ENCODE measurements at places on chromosomes 16 and 17.

GRCh38 chr16:15739950-15740349 is 89.9 kb downstream of the NDE1 start:
- no peak for DNase-seq

DNA sequence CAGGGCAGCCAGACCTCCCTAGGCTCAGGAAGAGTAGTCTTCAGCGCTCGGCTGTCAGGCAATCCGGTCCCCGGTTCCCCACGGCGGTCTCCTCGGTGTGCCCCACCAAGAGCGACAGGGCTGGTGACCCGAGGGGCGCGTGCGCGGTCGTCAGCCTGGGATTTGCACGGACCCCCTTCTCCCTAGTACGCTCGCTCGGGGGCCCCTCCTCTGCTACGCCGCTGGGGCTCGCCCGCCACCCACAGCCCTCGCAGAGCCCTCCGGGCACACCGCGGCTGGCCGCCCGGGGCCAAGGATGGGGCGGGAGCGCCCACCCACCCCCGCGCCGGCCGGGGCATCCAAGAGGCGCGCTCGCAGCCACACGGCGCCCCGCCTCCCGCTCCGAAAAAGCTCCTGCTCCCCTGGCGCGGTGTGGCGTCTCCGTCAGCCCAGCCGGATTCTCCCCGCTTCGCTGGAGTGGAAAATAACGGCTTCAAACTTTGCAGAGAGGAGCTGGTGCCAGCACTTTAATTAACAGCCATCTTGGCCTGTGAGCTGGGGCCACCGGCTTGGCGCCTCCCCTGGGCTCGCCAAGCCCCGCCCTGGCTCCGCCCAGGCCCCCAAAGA is 2.1 kb upstream of the C1QL1 start:
- DNase-seq, result peak; percentile 62

- no peak for DNase-seq
Observed at GRCh38 chr16:50607051-50607431, 58.8 kb downstream of the NKD1 start.

DNA sequence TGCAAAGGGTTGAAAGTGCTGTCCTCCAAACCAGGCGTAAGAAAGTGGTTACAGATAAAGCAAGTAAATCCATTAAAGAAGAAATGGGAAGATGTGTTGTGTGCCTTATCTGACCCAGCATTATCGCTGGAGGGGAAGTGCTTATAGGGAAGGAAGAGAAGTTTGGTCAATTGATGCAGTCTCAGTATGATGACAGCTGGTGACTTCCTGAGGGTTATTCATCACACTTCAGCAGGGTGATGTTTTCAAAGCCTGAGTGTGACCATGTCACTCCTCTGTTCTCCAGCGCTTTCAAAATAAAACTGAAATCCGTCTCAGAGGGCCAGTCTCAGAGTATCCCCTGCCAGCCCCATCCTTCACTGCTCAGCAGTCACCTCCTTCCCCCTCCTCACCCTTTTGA is 505.4 kb upstream of the RBFOX1 start:
- no peak for DNase-seq

DNA sequence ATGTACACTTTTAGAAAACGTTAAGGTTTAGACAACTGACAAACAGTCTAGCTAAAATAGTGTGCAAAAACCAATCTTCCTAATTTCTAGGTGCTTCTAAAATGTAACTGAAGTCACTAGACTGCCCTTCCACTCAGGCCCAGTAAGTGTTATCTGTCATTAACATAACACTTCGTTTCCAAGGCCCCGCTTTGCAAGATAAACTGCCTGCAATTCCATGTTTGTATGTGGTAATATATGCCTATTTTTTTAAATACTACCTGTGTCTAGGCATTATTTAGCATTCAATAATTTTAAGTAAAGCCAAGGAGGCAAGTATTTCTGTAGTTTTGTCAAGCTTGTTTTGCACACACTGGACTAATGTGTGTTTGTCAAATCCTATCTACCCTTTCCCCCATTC is 3.2 kb downstream of the USP32 start:
- no peak for DNase-seq

GRCh38 chr17:7191571-7192270 is 12.6 kb upstream of the ASGR1 start:
- DNase-seq, result peak; percentile 61

GRCh38 chr16:49427771-49428170 is 54.2 kb downstream of the C16orf78 start:
- DNase-seq, result no peak

- DNase-seq, result no peak
Observed at GRCh38 chr16:56354016-56354415, 71.3 kb downstream of the AMFR start.

DNA sequence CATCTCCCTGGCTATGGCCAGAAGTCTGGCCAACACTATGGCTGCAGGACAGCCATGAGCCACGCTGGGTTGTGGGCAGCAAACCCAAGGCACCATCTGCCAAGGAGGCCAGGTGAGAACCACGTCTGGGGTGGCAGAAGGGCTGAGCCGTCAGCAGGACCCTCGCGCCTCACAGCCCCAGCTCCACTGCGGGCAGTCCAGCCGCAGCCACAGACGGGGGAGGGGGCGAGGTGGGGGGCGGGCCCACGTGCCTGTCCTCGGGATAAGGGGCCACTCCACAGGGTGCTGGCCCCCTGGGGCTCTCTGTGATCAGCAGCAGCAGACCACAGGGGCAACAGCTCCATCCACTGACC is 6.5 kb upstream of the BAIAP2 start:
- DNase-seq, result no peak

- peak; percentile 82 for DNase-seq
Observed at GRCh38 chr16:86751076-86752030, 173.0 kb downstream of the FOXL1 start.

- no peak for DNase-seq
Observed at GRCh38 chr17:72259922-72260321, 139.1 kb downstream of the SOX9 start.

DNA sequence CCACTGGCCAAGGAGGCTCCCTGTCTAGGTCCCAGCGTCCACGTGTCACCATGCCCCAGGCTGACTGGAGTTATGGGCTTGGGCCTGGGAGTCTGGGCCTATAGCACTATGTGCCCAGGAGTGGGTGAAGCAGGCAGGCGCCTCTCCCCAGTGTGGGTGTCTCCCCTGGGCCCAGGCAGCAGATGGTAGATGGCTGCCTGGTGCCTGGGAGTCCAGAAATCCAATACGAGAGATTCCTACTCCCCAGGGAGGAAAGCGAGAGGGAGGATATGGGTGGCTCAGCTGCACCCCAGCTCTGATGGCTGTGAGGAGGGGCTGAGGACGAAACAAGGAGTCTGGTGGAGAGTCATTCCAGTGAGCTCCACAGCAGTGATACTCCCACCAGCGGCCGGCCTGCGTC is 5.0 kb downstream of the KCNH6 start:
- no peak for DNase-seq

- DNase-seq, result peak; percentile 64
Observed at GRCh38 chr17:42459801-42460281, 1.2 kb downstream of the ATP6V0A1 start.

GRCh38 chr16:85353839-85354685 is 241.8 kb upstream of the CIBAR2 start:
- no peak for DNase-seq

DNA sequence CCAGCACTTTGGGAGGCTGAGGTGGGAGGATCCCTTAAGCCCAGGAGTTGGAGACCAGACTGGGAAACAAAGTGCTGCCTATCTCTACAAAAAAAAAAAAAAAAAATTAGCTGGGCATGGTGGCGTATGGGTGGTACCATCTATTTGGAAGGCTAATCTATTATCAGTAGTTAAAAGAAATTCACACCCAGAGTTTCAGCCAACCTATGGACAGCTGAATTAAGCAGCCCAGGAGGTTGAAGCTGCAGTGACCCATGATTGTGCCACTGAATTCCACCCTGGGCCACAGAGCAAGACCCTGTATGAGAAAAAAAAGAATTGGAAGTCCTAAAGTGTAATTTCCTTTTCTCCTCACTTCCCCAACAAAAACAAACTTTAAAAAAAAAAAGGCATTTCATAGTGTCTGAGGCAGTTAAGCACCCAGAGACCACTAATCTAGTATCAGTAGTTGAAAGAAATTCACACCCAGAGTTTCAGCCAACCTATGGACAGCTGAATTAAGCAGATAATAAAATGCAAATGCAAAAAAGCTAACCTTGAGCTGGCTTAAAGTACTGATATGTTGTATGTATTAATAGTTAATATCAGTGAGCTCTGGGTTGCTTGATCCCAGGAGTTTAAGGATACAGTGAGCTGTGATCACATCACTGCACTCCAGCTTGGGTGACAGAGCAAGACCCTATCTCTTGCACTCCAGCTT is 18.1 kb downstream of the CLTC start:
- DNase-seq, result no peak

GRCh38 chr17:22128723-22129122 is 436.4 kb downstream of the KCNJ18 start:
- no peak for DNase-seq

GRCh38 chr16:85088570-85089199 is 23.6 kb downstream of the CIBAR2 start:
- DNase-seq, result no peak

GRCh38 chr17:58995247-58995940 is 111.3 kb downstream of the TRIM37 start:
- peak; percentile 17 for DNase-seq

DNA sequence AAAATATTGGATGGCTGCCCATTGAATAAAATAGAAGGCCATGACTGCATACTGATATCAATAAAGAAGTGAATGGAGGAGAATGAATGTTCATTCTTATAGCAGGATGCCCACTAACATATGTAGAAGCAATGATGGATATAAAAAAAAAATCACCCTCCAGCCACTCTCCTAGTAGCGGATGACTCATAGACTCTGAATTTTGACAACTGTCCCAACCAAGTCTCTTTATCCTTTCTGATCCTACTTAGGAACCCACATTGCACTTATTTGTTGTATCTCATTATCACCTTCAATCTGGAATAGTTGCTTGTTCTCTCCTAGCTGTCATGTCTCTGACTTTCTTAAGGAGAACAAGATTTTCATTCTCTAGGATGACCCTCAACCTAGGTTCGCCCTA is 429.9 kb downstream of the HS3ST3B1 start:
- no peak for DNase-seq

GRCh38 chr16:56382459-56382858 is 42.9 kb downstream of the AMFR start:
- no peak for DNase-seq

DNA sequence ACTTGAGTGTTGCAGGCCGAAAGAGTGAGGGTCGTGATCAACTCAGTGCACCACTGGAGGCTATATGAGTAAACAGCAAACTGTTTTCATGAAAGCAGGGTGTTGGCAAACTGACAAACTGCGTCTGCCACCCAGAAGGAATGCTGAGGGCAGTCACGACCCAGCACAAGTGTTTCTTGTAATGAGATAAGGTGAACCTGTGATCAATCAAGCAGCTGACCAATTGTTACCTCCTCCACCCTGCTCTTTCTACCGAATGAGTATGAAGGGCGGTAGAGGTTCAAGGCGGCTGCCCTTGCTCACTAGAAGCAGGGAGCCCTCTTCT is 5.5 kb upstream of the SRL start:
- DNase-seq, result no peak

- DNase-seq, result no peak
Observed at GRCh38 chr16:2854700-2855309, 3.2 kb downstream of the PRSS22 start.

GRCh38 chr17:4043862-4044261 is 79.6 kb upstream of the ATP2A3 start:
- no peak for DNase-seq

GRCh38 chr17:8739097-8739496 is 5.5 kb downstream of the CCDC42 start:
- no peak for DNase-seq

- DNase-seq, result no peak
Observed at GRCh38 chr16:66996983-66997358, 8.6 kb downstream of the CES4A start.

GRCh38 chr16:11084484-11084875 is 140.1 kb downstream of the CLEC16A start:
- DNase-seq, result peak; percentile 66

DNA sequence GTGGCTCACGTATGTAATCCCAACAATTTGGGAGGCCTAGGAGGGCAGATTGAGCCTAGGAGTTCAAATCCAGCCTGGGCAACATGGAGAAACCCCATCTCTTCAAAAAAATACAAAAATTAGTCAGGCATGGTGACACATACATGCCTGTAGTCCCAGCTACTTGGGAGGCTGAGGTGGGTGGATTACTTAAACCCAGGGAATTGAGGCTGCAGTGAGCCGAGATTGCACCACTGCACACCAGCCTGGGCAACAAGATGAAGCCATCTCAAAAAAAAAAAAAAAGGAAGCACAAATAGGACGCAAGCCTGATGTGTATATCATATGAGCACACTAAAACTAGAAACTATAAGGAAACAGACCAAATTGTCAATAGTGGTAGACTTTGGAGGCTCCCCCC is 17.1 kb upstream of the FLCN start:
- DNase-seq, result no peak

GRCh38 chr16:83946154-83946780 is 6.8 kb upstream of the OSGIN1 start:
- DNase-seq, result no peak

DNA sequence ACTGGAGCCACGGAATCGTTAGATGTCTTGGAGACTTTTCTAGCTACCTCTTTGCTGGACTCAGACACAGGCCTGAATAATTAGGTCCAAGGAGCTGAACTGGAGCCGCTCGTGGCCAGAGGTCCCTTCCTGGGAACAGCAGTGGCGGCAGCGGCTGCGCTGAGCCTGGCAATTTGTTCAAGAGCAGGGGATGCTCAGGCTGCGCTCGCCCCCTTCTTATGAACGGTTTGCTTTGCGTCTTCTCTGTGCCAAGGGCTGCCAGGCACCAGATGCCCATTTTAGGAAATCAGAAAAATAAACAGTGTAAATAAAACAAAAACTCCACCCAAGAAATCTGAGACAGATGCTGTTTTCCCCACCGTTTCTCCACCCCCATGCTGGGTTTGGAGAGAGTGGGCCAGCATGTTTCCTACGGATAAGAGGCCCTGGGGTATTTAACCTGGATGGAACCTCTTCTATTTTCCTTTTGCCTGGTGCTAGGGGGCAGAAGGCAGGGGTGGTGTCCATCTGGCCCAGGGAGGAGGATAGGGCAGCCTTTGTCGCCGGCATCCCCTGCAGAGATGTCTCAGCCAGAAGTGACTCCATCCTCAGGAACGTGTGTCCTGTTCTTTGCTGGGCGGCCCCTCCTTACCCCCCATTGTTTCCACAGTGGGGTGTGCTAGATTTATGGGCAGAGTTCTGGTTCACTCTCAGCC is 163.4 kb downstream of the SEC14L1 start:
- peak; percentile 55 for DNase-seq

GRCh38 chr16:89829630-89830437 is 1.6 kb downstream of the SPIRE2 start:
- DNase-seq, result no peak

- DNase-seq, result peak; percentile 72
Observed at GRCh38 chr17:21353326-21354010, 22.7 kb upstream of the KCNJ12 start.

GRCh38 chr17:34527908-34528470 is 51.4 kb upstream of the TMEM132E start:
- no peak for DNase-seq

GRCh38 chr16:50338371-50339231 is 30.2 kb downstream of the BRD7 start:
- DNase-seq, result peak; percentile 17

DNA sequence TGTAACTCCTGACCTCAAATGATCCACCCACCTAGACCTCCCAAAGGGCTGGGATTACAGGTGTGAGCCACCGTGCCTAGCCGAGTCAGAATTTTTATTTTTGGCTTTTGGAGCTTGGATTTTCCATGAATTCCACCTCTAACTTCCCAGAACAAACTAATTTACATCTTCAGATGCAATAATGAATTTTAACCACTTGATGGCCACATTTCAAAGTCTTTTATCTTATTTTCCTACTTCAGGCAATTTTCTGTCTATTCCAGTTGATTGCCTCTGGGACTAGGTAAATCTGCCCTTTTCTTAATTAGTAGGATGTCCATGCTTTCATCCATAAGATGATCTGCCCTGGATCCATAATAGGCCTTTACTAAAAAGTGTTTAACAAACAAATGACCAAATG is 156.4 kb upstream of the ANKFN1 start:
- no peak for DNase-seq
